ENCODE measurements at places on chromosomes 11 and 22. TPM values are rescaled to one million over a fixed set of nuclear protein-coding genes. Genes with fewer than 3 reads are reported as not detected.

Gene HSPB2
- total RNA-seq, result not detected

Gene KCTD14
- 1.4 TPM for total RNA-seq

Gene MPEG1
- total RNA-seq, result not detected

Gene LYVE1
- 0.11 TPM for total RNA-seq

Gene OR11H1
- not detected for total RNA-seq

Gene TSSK2
- not detected for total RNA-seq

Measured in A549 treated with RU486 at 1 μM for 4 hours (cell line).